K562 (cell line): ENCODE measurements at places on chromosomes 6 and 20.

- DNase-seq: no peak
Observed at GRCh38 chr6:15351631-15352030, 105.8 kb downstream of the JARID2 start.

DNA sequence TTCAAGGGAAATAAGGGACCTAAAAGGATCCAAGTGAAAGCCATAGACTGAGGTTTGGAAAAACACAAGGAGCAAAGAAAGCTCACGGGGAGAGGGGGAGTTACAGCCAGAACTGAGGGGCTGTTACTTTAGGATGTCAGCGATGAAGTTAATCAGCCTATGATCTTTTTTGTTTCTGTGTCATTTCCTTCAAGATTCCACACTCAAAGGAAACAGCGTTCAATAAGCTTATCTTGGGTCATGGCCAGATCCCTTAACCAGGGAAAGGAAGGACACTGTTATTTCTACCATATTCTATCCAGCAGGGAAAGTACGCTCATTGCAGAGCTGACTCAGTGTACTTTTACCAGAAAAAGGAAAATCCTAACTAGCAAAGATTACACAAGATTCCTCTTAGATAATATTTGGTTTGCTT, 132.8 kb downstream of the PFDN4 start:
- DNase-seq: no peak

DNA sequence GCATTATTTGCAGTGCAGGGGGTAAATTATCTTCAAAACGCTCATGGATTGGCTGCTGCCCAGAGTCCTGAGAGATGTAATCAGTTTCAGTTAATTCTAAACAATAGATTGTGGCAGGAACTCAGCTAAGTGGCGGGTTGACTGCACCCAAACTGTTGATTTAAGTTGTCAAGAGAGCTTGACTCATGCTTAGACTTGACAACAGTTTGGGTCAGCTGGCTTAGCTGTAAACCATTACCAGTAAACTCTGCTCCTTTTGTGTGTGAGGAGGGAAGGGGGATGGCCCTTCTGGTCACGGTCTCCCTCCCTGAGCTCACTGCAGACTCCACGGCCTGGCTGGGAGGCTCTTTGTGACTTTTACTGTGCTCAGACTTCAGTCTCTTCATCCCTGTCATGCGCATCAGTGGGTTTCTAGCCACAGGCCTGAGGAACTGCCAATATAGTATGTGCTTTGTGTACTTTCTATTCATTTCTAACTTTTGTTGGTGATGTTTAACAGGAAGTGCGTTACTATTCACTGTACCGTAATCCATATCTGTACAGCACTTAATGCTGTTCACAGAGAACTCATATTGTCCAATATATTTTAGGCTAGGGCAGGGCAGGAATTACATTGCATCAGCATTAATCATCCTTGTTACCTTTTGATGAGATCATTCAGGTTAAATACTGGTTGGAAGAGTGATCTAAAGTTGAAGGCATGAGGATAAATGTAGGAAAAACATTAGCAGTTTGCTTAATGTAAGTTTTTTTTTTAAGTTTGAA, 488.3 kb downstream of the CDKAL1 start:
- DNase-seq: peak; percentile 12

- no peak for DNase-seq
Observed at GRCh38 chr6:167524261-167525111, 199.6 kb downstream of the TTLL2 start.

- peak; percentile 35 for DNase-seq
Observed at GRCh38 chr6:53492860-53493634, 51.9 kb downstream of the GCLC start.
